ENCODE measurements at places on chromosomes 12 and 14. TPM values are rescaled to one million over a fixed set of nuclear protein-coding genes. Genes with fewer than 3 reads are reported as not detected.

GALNT4 gene
- 16.0 TPM for total RNA-seq

RIPK3 gene
- total RNA-seq: not detected

GPR132 gene
- total RNA-seq: 0.63 TPM

ANO6 gene
- 62.6 TPM for total RNA-seq

TAS2R8 gene
- not detected for total RNA-seq
